Thyroid gland (tissue), 4 donors: ENCODE measurements at places on chromosomes 16 and 17.

- DNase-seq = no peak
Measured at GRCh38 chr17:9878786-9879525, 26.1 kb downstream of the RCVRN start.

DNA sequence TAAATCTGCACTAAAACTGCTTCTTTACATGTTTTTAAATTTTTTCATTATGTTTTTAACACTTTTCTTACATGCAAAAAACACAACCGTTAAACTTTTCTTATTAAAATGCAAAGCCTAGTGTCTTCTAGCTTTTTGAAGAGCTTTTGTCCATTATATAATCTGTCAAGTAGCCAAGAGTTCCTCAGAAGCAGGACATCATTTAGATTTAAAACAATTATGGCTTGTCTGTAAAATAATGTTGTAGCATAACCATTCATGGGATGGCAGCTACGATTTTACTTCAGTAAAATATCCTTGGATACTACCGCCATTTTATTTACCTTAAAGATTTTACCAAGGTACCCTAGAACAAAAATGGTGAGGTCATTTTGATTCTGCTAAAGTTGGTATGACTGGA is 2.8 kb downstream of the OMG start:
- DNase-seq = no peak

- no peak for DNase-seq
Measured at GRCh38 chr17:1737531-1738291, 5.0 kb upstream of the SERPINF2 start.

DNA sequence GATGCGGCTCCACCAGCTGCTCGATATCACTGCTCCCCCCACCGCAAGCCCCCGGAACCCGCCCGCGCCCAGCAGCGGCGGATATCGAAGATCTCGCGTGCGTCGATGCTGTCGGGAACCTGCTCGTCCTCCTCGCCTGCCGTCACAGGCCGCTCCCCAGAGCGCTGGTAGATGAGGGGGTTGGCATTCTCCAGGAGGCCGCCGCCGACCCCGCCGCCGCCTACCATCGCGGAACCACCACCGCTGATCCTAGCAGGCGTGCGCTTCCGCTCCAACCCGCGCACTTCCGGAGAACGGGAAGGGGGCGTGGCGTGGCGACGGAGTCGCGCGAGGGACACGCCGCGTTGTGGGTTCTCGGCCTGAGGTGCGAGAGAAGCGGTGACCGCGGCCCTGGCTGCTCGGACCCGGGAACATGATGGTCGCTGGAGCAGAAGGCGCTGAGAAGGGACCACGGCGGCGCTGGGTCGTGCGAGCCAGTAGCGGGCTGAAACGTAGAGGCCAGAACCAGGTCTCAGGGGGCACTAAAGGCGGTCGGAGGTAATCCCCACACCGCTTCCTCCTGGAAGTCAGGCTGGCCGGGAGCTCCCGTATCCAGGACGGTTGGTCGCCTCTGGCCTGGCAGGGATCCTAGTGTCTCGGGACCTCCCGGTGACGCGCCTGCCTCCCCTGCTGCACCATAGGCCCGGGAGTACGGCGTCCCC is at the start of gene CIAO2B:
Gene CIAO2B (minus strand): TSS at position 265 of the 701 bp plus-strand sequence. CDS start 38 bp downstream, at position 227.
- peak; percentile 86 for DNase-seq

DNA sequence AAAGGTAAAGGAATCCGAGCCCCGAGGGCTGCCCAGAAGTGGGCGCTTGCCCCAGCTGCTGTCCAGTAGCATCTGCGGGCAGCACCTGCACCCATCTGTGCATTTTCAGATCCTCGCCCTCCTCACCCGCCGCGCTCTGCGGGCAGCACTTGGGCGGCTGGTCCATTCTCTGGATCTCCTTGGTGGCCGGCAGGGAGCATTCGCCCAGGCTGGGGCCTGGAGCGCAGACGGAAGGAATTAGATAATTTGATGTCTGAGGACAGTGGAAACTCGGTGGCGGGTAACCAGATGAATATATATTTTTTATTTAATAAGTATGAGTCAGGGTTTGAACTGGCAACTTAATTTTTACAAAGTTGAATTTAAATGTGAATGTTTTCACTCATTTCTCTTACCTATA is 88.5 kb downstream of the NPIPB11 start:
- DNase-seq = no peak

GRCh38 chr17:47807421-47807820 is 14.2 kb downstream of the OSBPL7 start:
- DNase-seq = no peak

- DNase-seq = no peak
Measured at GRCh38 chr16:79595231-79595641, 5.3 kb downstream of the MAF start.

DNA sequence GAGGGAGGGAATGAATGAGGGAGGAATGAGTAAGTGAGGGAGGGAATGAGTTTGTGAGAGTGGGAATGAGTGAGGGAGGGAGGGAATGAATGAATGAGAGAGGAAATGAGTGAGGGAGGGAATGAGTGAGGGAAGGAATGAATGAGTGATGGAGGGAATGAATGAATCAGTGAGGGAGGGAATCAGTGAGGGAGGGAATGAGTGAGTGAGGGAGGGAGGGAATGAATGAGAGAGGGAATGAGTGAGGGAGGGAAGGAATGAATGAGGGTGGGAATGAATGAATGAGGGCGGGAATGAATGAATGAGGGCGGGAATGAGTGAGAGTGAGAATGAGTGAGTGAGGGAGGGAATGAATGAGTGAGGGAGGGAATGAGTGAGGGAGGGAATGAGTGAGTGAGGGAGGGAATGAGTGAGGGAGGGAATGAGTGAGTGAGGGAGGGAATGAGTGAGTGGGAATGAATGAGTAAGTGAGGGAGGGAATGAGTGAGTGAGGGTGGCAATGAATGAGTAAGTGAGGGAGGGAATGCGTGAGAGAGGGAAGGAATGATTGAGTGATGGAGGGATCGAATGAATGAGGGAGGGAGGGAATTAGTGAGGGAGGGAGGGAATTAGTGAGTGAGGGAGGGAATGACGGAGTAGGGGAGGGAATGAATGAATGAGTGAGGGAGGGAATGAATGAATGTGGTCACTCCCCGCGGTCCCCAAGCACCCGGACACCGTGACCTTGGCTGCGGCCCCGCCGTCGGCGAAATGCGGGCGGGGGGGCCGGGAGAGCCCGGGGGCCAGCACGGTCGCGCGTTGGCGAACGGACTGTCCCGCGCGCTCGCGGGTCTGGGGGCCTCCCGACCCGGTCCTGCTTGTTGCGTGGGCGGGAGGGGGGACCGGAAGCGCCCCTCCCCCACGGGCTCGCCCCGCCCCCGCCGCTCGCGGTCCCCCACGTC is 1.1 kb upstream of the UBE2I start:
- DNase-seq = no peak

DNA sequence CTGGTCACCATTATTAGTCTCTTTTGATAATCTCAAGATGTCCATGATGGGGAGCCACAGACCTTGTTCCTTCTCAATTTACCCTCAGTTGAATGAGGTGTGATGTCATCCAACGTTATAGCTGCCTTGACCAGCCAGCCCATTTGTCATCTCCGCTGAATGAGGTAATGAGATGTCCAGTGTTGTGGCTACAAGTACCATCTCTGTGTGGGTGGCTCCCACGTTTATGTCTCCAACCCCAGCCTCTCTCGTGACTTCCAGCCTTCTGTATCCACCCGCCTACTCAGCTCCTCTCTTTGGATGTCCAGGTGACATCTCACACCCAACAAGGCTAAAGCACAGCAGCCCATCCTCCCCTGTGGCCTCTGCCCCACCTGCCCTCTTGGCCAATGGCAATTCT is 18.2 kb downstream of the DNAH17 start:
- no peak for DNase-seq

GRCh38 chr17:49575679-49576087 is at the start of gene NXPH3:
Gene NXPH3, plus strand, starts transcription at chr17:49575871. Its CDS starts 349 bp downstream, at chr17:49576220.
- peak; percentile 68 for DNase-seq

- no peak for DNase-seq
Measured at GRCh38 chr17:15023589-15024336, 241.4 kb downstream of the PMP22 start.

DNA sequence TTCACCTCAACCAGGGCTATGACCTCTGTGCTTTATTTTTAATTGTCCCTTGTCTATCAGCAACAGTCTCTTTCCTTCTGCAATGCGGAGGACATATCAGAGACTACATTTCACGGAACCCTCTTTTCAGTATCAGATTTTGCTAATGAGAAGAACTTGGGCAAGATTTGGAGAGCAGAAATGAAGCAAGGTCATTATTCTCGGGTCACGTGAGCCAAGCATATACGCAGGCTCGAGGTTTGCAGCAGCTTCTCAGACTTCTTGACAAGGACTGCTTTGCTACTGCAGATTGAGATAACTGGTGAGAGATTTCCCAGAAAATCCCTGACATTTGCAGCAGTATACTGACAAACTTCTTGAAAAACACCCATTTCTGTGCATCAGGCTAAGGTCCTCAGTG is 30.4 kb downstream of the ABCA10 start:
- no peak for DNase-seq

GRCh38 chr16:67986949-67987348 is 6.7 kb upstream of the DPEP3 start:
- DNase-seq = no peak

DNA sequence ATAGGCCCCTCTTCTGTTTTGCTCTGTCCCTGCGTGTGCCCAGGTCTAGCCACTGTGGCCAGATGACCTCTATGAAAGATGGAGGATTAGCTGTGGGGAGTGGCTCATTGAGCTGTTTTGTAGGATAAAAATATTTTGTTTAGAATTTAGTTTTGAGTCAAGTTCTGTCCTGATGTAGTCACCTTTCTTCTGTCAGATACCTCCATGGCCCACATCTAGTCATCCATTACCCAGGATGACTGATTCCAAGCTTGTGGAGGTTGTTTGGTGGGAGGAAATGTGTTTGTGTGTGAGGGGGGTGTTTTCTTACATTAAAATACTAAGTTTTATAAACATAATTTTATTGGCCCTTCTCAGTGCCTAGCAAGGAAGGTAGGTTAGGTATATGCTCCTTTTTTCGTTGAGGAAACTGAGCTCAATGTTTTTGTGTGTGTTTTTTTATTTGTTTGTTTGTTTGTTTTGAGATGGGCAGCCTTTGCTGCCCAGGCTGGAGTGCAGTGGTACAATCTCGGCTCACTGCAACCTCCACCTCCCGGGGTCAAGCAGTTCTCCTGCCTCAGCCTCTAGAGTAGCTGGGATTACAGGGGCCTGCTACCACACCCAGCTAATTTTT is 16.3 kb downstream of the SNX11 start:
- DNase-seq = no peak
